SW 1271 (cell line): ENCODE measurements at places on chromosomes 2 and 18.

DNA sequence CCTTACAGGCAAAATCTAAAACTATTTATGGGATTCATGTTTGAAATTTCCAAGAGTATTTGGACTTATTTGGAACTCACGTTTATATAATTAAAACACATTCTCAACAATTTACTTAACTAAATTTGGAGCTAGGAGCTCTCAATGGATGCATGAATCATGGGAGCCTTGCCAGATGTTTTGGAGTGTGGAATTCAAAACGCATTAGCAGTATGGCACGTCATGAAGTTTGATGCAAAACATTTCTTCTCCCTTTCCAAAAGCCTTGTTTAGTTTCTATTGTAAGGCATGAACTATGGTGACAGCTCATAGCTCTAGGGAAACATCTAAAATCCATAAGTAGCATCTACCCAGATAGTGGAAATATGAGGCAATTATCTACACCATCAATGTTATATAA, 701.6 kb downstream of the SATB2 start:
- DNase-seq, result no peak

- DNase-seq, result no peak
Measured at GRCh38 chr18:31612124-31612523, 20.4 kb downstream of the TTR start.

DNA sequence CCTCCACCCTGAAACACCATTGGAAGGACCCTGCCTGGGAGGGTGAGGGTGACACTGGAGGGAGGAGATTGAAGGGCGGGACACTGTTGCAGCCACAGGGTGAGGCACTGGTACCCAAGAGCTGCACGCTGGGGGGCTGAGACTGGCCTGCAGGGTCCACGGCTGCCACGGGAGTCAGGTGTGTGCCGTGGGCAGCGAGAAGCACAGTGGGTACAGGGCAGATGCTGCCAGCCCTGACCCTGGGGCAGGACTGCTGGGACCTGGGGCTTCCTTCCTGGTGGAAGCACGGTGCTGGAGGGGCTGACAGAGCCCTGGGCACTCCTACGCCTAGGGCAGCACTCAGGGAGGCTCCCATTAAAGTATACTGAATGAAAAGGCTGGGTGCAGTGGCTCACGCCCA, 16.6 kb downstream of the CYS1 start:
- no peak for DNase-seq

GRCh38 chr2:22626621-22627020, 758.4 kb upstream of the KLHL29 start:
- no peak for DNase-seq

GRCh38 chr2:120552800-120553481, 182.7 kb upstream of the GLI2 start:
- no peak for DNase-seq

- peak; percentile 10 for DNase-seq
Measured at GRCh38 chr2:118309946-118310680, 221.8 kb downstream of the INSIG2 start.

GRCh38 chr18:13218368-13218991, at the start of gene LDLRAD4:
TSS of gene LDLRAD4 (plus strand) at chr18:13218760.
- no peak for DNase-seq

DNA sequence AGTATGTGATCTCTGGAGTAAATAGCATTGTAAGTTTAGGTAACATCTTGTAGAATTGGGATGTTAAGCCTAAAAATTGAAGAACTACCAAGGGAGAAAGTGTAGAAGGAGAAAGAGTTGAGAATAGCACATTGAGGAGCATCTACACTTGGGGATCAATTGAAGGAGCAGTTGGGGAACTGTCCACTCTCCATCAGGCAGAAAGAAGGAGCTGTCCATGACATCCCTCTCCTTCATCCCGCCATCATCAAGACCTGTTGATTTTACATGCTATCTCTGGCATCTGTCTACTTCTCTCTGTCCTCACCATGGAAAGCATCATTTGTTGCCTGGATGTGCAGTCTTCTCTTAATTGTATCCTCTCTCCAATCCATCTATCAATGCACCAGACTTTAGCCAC, 87.8 kb downstream of the CCDC141 start:
- no peak for DNase-seq

DNA sequence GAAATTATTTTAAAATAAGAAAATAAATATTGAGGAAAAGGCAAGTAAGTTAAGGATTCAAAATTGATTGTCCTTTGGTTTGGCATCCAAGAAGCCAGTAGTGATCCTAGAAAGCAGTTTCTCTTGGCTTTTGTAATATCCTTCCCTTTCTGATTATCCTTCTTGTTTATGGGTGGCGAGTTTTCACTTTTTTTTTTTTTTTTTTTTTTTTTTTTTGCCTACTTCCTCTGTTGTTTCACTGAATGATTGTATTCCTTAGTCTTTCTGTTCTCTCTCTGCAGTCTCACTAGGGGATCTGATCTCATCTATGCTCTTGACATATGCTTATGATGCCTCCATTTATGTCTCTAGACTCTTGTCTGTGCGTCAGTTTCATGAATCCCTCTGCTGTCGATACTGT, 4.2 kb downstream of the NAPG start:
- DNase-seq, result no peak

- no peak for DNase-seq
Measured at GRCh38 chr2:120424274-120424796, 78.4 kb downstream of the INHBB start.

DNA sequence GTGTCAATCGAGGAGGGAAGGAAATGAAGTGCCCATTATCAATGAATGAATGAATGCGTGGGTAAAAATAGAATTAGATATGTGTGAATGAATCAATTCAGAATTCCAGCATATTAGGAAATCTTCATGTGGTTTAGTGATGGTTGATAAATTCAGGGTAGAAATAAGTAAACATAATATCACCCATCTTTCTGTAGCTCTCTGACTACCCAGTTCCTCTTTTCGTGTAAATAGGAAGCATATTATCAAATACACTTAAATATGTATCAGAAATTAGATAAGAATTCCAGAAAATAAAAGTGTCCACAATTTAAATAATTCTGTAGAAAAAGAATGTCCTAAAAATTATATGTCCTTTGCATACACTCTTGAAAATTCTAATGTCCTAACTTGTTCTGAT, 552.9 kb upstream of the LRATD1 start:
- no peak for DNase-seq

DNA sequence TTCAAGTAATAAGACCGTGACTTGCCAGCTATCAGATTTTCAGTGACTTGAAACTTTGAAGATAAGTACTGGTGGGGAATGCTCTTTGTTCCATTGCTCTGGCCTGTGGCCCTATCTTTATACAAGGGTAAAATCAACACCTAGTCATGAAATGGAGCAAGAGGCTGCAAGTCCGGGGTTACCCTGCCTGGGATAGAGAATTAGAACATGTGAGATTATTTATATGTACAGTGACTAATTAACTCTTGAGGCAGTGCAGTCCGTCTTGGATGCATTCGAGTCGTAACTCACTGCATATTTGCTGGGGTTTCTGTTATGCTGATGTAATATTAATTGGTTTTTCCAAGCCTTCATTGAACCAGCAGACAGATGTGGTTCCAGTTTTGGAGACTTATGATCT, 105.8 kb upstream of the LYPD6 start:
- no peak for DNase-seq

- no peak for DNase-seq
Measured at GRCh38 chr2:75309596-75310463, 110.5 kb upstream of the TACR1 start.

DNA sequence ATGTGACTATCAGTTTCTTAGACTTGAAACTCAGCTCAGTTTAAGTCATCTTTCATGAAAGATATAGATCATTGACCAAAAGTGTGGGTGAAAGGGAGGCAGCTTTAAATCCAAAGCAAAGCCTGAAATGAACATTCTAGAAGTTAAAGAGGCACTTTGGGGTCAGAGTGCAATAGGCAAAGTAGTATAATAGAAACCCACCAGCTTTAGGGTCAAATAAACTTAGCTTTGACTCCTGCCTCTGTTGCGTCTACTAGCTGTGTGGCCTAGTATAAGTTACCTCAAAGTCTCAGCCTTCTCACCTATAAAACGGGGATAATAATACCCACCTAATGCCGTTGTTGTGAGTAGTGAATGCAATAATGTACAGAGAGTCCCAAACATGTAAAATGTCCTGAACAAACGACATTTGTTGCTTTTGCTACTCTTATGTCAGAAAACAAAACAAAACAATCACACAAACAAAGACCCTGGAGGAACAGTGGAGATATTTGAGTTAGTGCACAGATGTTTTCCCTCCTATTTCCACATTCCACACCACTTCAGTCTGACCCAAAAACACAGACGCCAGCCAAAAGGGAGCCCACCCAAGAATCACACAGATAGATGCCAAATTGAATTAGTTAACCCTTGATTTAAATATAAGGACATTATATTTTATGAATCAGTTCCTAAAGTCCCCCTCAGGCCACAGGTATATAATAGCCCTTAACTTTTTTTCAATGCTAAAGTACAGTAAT, 657.0 kb downstream of the ARHGAP15 start:
- DNase-seq, result no peak

DNA sequence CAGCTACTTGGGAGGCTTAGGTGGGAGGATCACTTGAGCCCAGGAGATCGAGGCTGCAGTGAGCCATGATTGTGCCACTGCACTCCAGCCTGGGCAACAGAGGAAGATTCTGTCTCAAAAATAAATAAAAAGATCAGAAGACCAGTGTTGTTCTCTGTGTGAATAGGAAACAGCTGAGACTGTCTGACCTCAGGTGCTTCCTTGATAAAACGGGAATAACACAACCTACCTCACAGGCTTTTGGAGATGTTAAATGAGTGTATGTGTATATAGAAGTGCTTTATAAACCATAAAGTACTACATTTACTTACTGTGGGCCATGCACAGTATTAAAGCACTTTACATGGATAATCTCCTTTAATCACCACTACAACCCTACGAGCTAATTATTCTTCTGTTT, 9.9 kb upstream of the CETN1 start:
- DNase-seq, result no peak

DNA sequence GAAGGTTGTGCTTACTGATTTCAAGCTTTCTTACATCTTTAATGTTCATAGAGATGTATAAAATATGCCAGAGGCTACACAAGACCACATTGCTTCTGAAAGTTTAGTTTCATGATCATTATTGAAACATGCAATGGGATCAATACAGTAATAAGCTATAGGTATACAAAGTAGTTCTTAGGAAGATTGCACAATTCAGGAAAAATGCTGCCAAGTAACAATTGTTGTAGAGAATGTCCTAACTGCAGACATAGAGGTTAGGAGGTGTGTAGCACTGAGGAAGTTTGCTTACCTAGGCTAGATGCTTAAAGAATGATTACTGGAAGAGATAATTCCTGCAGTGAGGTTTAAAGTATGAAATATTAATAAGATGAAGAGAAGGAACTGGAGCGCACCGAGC, 259.5 kb upstream of the CYRIA start:
- DNase-seq, result no peak

DNA sequence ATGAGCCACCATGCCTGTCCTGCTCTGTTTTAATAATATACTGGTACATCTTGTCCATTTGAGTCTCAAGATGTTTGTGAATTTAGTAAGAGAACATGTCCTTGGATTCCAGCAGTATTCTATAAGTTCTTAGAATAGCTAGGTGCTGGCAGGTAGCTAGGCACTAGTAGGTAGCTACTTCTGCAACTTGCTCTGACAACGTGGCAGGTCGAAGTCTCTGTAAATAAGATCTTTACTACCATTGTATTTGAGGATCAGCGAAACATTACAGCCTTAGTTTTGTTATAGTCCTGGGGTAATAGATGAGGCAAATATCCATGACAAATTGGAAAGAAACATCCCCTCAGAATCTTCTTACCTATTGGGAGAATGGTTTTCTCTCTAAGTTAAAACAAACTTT, 14.2 kb upstream of the PRELID3A start:
- no peak for DNase-seq

DNA sequence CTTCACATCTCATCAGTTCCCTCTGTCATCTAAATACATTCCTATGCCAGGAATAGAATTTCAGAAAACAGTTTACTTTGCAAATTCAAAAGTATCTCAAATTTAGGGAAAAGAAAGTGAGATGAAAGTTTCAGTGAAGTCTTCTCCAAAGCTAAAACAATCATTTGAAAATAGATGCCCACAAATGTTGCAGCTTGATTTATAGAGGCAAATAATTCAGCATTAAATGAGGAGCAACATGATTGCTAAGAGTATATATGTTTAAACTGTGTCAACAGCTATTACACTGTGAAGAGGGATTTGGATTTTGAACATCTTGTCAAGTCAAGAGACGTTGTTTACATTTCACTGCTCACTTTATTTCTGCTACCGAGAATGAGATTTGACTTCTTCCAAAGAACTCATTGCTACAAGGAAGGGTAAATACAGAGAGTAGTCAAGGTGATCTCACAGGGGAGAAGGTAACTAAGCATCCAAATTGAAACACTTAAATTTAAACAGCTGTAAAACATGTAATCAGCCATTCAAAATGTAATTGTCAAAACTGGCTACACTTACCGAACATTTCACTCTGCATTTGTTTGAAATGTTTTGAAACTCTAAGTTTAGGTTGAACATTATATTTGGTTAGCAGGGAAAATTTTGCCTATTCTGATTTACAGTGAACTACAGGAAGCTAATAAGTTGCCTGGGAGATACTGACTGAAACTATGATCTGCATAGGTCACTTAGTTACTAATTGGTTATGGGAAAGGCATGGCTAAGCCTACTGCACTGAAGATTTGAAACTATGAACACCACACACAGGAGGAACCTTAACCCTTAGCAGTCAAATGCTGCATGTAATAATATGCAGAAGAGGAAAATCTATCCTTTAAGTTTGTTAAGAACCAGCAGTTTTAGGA, 33.2 kb upstream of the GALNT3 start:
- no peak for DNase-seq

DNA sequence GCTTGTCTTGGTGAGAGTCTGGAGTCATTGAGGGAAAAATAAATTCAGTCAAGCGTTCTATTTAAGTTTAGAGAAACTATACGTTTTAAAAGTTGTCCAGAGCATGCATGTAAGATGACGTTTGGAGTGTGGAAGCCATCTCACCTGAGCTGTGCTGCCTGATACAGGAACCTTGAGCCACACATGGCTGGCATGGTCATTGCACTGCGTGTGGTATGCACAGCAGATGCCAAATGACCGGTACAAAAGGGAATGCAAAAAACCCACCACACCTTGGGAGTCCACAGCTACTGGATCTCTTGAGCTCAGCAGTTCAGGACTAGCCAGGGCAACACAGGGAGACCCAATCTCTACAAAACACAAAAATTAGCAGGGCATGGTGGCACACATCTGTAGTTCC, 4.3 kb downstream of the MZT2B start:
- no peak for DNase-seq

- no peak for DNase-seq
Measured at GRCh38 chr2:62624855-62625254, 80.7 kb upstream of the EHBP1 start.

DNA sequence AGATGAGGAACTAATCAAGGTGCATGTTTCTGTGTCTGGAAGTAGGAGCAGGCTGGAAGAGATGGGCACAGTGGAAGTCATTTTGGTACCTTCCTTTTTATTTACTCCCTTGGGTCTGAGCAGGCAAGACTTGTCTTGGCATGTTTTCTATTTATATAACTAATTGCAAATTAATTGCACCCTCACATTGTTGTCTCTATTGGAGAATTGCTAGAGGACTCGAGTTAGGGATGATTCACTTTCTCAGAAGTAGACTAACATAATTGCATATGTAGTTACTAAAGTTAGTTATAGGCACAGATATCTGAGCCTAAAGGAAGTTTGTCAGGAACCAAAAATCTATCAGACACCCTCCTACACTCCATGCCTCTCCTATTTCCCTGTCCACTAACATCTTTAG, 92.8 kb upstream of the NRP2 start:
- DNase-seq, result no peak

GRCh38 chr2:68423966-68424650, 43.0 kb downstream of the FBXO48 start:
- no peak for DNase-seq

GRCh38 chr2:171553858-171554257, 31.6 kb downstream of the CYBRD1 start:
- DNase-seq, result no peak

GRCh38 chr18:36494160-36494437, 196.6 kb downstream of the FHOD3 start:
- DNase-seq, result no peak
